ENCODE measurements at places on chromosomes 2 and 18. TPM values are rescaled to one million over a fixed set of nuclear protein-coding genes. Genes with fewer than 3 reads are reported as not detected.

POTEI gene
- not detected for total RNA-seq

DNA sequence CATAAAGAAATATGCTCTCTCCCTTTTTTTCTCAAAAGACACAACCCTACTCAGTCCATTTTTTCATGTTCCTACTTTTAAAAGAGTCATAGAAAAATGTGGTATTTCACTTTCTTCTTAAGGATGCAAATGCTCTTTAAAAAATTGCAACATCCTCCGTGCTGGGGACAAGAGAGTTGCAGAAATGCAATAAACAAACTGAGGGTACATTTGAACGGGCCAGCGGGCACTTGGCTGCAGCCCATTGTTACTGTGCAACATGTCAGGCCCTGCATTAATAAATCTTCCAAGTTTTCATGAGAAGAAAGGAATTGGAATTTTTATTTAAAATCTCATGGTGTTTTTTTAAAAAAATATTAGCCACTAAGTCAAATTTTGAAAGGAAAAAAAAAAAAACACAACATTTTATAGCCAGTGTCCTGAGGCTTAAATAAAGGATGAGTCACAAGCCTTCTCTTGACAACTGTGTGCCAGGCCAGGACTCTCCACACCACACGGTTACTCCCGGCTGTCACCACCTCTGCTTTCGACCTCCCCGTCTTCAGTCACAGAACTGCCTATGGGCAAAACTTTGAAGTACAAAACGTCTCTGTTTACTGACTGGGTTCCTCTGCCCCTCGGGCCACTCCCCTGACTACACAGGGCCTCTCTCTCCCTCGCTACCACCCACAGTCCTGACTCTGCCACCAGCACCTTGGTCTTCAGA lies 57.5 kb upstream of the MFF start:
- no peaks in the 10 kb centered on the region for H3K4me1 ChIP-seq
- DNase-seq: no peak
- no peak overlapping the region for H3K27ac ChIP-seq
- H3K36me3 ChIP-seq: peaks cover 7% of the 10 kb centered on the region
- no peaks in the 10 kb centered on the region for H3K27me3 ChIP-seq

CXCR4 gene
- 51.9 TPM for total RNA-seq

DNA sequence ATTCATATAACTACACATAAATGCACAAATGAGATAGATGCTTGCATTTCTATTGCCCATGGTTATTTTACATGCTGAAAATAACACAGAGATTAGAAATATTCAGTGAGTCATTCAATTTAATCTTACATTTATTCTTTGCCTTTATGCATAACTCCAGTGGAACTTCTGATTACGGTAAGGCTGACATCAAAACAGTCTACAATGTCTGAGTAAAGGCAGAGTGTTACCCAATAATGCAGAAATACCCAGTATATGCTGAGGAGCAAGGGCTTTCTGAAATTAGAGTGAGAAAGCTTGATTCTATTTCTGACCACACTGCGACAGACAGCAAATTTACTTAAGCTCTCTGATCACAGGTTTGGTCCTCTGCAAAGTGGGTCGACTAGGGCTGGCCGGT lies 9.2 kb downstream of the NMI start:
- DNase-seq: no peak
- H3K4me1 ChIP-seq: no peaks in the 10 kb centered on the region
- H3K27me3 ChIP-seq: no peaks in the 10 kb centered on the region

DNA sequence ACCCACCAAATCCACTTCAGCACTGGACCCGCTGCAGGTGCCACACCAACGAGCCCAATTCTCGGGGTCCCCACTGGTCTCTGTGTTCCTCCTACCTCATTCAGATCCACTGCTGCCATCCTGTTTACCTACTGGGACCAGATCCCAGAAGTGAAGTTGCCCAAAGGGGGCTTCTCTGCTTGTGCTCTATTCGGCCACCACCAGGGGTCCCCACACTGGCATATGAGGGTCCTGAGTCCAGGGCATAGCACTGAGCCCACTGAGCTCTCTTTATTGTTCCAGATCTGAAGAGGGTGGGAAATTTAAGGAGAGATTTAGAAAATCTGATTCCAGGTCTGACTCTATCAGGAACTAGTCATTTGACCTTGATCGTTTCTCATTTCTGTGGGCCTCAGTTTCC lies 2.4 kb downstream of the GPR45 start:
- H3K27ac ChIP-seq: no peak overlapping the region
- H3K36me3 ChIP-seq: no peaks in the 10 kb centered on the region
- no peaks in the 10 kb centered on the region for H3K4me1 ChIP-seq
- H3K27me3 ChIP-seq: no peaks in the 10 kb centered on the region

NDC80 gene
- total RNA-seq: 0.63 TPM

DIPK1C gene
- total RNA-seq: 0.09 TPM

GPR45 gene
- total RNA-seq: not detected

VIL1 gene
- 9.0 TPM for total RNA-seq

All from kidney (tissue), 22 donors.